ENCODE measurements at places on chromosomes 4 and X.

- DNase-seq, result no peak
Measured at GRCh38 chr4:111630705-111631104, 514.5 kb upstream of the FAM241A start.

GRCh38 chr4:138512756-138513155 is 270.6 kb upstream of the SLC7A11 start:
- no peak for DNase-seq

DNA sequence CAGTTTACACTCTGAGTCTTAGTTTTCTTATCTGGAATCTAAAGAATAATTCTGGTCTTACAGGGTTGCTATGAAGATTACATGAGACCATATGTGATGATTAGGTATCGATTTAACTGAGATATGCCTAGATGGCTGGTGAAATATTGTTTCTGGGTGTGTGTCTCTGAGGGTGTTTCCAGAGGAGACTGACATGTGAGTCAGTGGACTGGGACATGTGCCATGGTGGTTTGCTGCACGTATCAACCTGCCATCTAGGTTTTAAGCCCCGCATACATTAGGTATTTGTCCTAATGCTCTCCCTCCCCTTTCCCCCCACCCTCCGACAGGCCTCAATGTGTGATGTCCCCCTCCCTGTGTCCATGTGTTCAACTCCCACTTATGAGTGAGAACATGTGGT is 186.0 kb upstream of the CXorf66 start:
- no peak for DNase-seq

- no peak for DNase-seq
Measured at GRCh38 chrX:29666366-29666765, 549.0 kb upstream of the MAGEB2 start.

GRCh38 chr4:4641661-4642495 is 100.0 kb upstream of the STX18 start:
- DNase-seq, result no peak

GRCh38 chr4:2817701-2818350 is 24.9 kb downstream of the SH3BP2 start:
- no peak for DNase-seq

DNA sequence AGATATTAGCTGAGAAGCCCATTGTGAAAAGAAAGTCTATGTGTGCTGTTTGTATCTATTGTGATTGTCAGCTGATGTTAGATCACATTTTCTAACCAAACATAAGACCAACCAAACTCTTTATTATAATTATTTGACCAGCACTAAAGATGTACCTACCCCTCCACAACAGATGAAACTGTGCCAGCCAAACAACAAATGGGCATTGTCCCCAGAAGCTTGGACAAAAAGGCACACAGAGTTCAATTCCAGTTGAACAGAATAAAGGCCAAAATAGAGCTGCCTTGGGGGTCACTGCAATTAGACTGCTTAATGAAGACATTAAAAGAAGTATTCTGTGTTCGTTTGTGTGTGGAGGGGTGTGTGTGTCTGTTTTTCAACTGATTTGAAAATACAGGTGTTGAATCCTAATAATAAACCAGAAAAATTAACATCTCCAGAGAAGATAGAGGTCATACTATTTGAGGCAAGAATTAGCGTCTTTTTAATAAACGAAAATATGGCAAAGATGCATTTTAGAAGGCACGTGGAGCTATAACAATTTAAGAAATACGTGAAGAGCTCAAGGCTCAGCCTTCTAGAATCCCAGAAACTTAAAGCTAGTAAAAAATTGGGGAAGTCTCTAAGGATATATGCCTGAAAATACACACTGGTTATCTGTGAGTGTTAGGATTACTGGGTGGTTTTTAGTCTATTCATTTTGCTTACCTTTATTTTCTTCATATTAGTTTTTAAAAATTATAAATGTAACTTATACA is 2.2 kb downstream of the SPP1 start:
- no peak for DNase-seq

DNA sequence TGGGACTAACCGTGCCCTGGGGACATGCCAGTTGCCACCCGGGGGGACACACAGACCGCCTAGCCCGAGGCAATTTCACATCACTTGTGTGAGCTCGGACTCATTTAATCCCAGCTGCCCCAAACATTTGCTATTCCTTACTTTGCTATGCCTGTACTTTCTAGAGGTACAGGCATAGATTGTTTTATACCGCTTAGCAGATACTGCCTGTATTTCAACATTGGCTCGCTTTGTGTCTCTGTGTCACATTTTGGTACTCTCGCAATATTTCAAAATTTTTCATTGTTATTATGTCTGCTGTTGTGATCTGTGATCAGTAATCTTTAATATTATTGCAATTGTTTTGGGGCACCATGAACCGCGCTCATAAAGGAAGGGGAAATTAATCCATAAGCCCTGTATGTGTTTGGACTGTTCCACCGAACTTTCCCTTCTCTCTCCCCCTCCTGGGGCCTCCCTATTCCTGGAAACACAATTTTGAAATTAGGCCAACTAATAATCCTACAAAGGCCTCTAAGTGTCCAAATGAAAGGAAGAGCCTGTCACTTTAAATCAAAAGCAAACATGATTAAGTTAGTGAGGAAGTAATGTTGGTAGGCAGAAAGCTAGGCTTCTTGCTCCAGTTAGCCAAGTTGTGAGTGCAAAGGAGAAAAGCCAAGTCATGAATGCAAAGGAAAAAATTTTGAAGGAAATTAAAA is 568 bp upstream of the CASP6 start:
- peak; percentile 59 for DNase-seq

DNA sequence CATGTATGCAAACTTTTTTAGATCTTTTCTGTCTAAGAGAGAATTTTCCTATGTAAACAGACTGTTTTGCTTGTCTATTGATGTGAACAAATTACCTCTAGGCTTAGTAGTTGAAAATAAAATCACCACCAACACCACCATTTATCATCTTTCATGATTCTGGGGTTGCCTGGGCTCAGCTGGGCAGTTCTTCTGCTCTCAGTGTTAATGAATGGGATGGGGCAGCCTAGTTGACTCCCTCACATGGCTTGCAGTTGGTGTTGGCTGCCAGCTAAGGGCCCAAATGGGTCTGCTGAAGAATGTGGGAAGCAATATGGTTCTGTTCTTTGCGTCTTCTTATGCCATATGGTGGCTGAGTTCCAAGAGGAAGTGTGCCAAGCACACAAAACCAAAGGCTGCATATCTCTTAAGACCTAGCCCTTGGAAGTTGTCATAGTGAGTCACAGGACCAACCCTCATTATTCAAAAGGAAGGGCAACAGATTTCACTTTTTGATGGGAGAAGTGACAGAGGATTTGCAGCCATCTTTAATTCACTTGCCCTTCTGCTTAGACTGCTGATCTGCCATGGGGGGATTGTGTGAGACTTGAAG is 17.9 kb downstream of the REELD1 start:
- no peak for DNase-seq

DNA sequence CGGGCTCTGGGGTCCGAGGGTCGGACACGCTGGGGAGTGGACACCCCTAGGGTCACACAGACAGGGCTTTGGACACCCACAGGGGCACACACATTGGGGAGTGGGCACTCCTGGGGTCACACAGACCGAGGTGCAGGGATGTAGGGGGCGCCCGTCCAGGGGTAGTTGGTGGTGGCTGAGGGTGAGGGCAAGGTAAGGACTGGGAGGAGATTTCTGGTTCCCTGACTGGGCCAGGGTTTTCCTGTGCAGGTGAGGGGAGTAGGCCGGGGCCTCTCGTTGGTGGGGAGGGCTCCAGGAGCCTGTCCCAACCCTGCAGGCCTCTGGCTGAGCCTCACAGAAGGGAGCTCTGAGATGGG is 21.9 kb upstream of the WDR45 start:
- DNase-seq, result no peak

GRCh38 chr4:170271723-170272122 is 182.0 kb upstream of the AADAT start:
- no peak for DNase-seq

DNA sequence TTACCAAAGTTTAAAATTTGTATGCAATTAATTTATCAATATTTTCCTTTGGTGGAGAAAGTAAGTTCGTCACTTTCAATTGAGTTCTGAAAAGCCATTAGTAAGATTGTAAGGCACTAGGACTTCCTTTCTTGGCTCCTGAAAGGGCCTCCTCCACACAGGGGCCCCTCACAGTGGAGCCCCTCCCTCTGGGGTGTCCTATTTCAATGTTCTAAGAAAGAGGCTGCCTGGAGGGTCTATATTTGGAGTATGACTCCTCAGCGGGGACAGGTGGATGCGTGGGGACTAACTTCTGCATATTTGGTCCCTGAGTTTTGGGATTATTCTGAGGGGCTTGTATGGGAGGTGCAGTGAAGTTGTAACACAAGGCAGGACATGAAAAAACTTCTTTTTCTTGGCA is 1.6 kb upstream of the ARMCX4 start:
- no peak for DNase-seq

DNA sequence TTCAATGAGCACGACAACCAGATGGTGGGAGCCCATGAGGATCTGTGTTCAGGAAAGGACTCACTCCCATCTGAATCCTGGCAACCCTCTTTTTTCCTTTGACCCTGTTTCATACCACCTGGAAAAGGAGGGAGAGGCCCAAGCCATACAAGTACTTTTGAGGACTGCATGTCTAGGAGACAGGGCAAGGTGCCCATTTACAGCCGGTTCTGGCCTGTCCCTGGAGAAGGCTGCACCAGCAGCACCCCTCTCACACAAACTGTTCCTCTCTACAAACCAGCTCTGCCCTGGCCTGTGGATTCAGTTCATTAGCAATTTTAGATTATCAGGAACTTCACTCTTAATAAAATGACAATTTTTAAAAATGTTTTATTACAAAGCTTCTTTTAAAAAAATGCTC is 57.5 kb downstream of the HADH start:
- no peak for DNase-seq

GRCh38 chr4:87574996-87575395 is 33.3 kb upstream of the DSPP start:
- no peak for DNase-seq

GRCh38 chrX:6371353-6371752 is 142.7 kb upstream of the NLGN4X start:
- DNase-seq, result no peak

GRCh38 chr4:13514722-13515121 is 29.6 kb downstream of the NKX3-2 start:
- no peak for DNase-seq

- DNase-seq, result peak; percentile 38
Measured at GRCh38 chrX:118760025-118760424, 32.6 kb downstream of the IL13RA1 start.

DNA sequence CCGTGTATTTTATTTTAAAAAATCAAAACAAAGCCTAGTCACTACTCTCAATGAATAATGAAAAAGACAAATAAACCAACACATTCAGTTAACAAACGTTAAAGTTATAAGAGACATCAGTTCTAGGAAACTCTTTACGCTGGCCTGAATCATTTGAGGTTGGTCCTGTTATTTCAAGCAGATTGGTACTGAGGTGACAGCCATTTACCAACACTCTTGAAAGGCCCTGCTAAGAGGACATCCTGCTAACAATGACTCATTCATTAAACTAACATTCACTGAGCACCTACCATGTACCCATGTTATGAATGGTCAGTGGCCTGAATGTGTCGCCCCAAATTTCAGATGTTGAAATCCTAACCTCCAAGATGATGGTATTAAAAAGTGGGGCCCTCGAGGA is 57.1 kb upstream of the ADGRG2 start:
- DNase-seq, result no peak

GRCh38 chrX:75655627-75656026 is 129.4 kb downstream of the MAGEE2 start:
- no peak for DNase-seq
